Stimulated activated CD4-positive, alpha-beta T cell treated with anti-CD3 and anti-CD28 coated beads, TNF-alpha, amount 100 ng/mL, for 48 hours (primary cell): ENCODE measurements at places on chromosomes 1 and 21.

DNA sequence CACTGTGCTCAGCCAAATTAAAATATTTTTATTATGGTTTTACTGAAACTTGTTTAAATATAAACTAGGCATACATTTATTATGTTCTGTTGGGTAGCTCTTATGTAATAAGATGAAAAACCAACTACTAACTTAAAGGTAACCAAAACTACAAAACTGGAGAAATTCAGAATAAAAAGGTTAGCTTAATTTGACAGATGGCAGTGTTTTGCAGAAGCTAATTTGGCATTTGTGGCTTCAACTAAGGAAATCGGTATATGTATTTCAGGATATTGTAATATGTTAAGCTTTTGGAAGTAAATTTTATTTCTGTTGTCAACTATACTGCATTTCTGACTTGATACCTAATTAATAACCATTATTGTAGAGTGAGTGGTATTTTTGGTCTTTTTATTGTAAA, 18.8 kb downstream of the USP25 start:
- DNase-seq, result no peak

GRCh38 chr1:7403265-7404045, 367.6 kb upstream of the VAMP3 start:
- no peak for DNase-seq

GRCh38 chr1:192620071-192620635, 15.8 kb upstream of the RGS13 start:
- DNase-seq, result no peak

DNA sequence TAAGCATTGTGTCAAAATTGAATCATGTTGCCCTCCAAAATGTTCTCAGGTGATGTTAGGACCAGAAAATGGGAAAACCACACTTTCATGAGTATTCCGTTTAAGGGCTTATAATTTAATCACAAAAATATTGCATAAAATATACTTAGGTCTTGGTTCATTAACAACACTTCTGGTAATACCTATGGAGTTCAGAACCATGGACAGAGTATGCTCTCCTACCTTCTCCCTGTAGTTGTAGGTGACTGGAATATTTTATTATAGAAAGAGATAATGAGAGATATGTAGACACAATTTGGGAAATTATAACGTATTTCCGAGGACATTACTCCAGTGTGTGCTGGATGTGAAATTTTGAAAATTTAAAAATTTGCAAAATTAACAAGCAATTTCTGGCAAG, 232.5 kb downstream of the NCAM2 start:
- DNase-seq, result no peak
